ENCODE measurements at places on chromosomes 12 and 14. TPM values are rescaled to one million over a fixed set of nuclear protein-coding genes. Genes with fewer than 3 reads are reported as not detected.

CEP170B gene
- 14.1 TPM for total RNA-seq

PAN2 gene
- 109 TPM for total RNA-seq

CIROP gene
- not detected for total RNA-seq

LRTM2 gene
- not detected for total RNA-seq

OVCH1 gene
- not detected for total RNA-seq

DIO2 gene
- total RNA-seq = 0.33 TPM

GALNT8 gene
- 0.37 TPM for total RNA-seq

LYZ gene
- 69.9 TPM for total RNA-seq

Measured in right lobe of liver (tissue), 6 donors.